Left ventricle myocardium inferior (tissue), 1 donor: ENCODE measurements at places on chromosomes 3 and 15. TPM values are rescaled to one million over a fixed set of nuclear protein-coding genes. Genes with fewer than 3 reads are reported as not detected.

CFAP44 gene
- total RNA-seq, result 1.5 TPM

SLC9C1 gene
- 1.3 TPM for total RNA-seq

SUCNR1 gene
- total RNA-seq, result 0.30 TPM

SEMA3G gene
- 9.2 TPM for total RNA-seq

TGM4 gene
- total RNA-seq, result not detected

GRM7 gene
- not detected for total RNA-seq

CCR1 gene
- 2.0 TPM for total RNA-seq

HCLS1 gene
- total RNA-seq, result 8.7 TPM

CLDN16 gene
- total RNA-seq, result not detected

ASB14 gene
- total RNA-seq, result 23.3 TPM

BCL2A1 gene
- total RNA-seq, result 0.30 TPM

CHSY1 gene
- total RNA-seq, result 15.1 TPM

IGSF11 gene
- total RNA-seq, result 2.1 TPM

DNA sequence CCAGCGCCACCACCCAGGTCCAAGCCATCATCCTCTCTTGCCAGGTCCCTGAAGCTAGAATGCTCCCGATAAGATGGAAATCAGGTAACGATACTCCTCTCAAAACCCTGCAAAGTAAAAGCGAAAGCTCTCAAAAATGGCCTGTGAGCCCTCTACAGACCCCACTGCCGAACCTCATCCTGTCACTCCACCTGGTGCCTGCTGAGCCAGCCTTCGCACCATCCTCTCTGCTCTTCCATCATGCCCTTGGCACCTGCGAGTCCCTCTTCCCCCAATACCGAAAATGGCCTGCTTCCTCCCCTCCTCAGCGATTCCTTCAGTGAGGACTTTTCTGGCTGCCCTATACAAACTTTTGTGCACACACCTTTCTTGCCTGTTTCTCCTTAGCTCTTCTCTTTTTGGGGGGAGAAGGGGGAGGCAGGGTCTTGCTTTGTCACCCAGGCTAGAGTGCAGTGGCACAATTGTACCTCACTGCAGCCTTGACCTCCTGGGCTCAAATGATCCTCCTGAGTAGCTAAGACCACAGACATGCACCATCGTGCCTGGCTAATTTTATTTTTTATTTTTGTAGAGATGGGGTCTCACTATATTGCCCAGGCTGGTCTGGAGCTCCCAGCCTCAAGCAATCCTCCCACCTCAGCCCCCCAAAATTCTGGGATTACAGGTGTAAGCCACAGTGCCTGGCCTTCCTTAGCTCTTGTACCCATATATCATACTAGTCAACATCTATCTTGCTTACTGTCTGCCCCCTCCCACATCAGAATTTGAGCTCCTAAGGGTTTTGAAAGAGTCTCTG is 3.0 kb downstream of the IDH2 start:
- no peak for DNase-seq

- no peak for DNase-seq
Measured at GRCh38 chr15:51775967-51776816, 24.8 kb downstream of the TMOD2 start.

DNA sequence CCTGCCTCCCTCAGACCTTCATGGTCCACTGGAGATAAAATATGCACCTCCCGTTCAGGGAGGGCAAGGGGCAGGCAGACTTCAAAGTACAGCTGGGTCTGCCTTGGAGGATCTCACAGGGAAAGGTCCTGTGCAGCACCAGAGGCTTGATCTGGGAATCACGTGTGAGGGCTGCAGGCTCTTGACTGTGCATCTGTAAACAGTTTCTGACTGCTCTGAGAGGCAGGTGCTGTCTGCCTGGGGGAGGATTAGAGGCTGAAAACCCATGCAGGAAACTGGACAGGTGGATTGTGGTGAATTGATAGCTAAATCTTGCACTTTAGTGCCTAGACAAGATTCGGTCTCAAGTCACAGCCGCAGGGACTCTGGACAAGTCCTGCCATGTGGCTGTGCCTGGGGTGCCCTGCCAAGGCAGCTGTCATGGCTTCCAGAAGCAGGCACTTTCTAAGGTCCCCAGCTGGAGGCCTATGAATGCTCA is 239.3 kb downstream of the EPHB1 start:
- DNase-seq, result no peak

- no peak for DNase-seq
Measured at GRCh38 chr15:55917881-55918296, 75.5 kb downstream of the NEDD4 start.

- DNase-seq, result no peak
Measured at GRCh38 chr3:25235466-25235865, 192.6 kb upstream of the RARB start.

GRCh38 chr3:66492672-66493071 is 8.2 kb downstream of the LRIG1 start:
- DNase-seq, result no peak

- no peak for DNase-seq
Measured at GRCh38 chr15:40146037-40146436, 14.8 kb upstream of the BUB1B start.

GRCh38 chr3:163218336-163218735 is 1721.7 kb downstream of the OTOL1 start:
- no peak for DNase-seq

DNA sequence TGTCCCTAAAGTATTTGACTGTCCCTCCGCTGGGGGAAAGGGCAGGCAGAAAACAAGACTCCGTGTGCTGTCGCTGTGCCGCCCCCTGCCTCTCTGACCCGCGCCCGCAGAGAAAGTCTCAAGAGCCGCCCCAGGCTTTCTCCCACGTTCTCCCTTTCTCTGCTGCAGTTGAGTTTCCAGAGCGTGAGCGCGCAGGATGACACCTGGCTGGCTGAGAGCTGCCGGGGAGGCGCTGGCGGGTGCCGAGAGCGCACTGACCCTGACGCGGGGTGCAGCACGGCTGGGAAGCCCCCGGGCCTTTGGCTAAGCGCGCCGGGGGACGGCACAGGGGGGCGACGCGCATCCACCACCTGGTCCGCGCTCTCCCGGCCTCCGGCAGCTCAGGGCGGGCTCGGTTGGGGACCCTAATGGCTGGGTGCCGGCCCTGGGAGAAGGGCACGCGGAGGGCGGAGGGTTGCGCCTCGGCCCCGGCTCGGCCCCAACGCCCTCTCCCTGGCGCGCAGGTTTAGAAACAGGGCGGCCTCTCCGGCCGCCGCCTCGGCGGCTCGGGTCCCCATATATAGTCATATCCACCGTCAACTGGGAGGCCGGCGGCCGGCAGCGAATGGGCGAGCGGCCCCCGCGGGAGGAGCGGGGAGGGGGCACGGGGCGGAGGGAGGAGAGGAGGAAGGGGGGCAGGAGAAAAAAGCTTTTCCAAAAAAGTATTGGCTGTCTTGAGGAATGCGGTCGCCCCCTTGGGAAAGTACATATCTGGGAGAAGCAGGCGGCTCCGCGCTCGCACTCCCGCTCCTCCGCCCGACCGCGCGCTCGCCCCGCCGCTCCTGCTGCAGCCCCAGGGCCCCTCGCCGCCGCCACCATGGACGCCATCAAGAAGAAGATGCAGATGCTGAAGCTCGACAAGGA is at the start of gene TPM1:
Gene TPM1 (plus strand): TSS at position 774 of the 903 bp plus-strand sequence. CDS start 83 bp downstream, at position 857.
- DNase-seq, result peak; percentile 88

DNA sequence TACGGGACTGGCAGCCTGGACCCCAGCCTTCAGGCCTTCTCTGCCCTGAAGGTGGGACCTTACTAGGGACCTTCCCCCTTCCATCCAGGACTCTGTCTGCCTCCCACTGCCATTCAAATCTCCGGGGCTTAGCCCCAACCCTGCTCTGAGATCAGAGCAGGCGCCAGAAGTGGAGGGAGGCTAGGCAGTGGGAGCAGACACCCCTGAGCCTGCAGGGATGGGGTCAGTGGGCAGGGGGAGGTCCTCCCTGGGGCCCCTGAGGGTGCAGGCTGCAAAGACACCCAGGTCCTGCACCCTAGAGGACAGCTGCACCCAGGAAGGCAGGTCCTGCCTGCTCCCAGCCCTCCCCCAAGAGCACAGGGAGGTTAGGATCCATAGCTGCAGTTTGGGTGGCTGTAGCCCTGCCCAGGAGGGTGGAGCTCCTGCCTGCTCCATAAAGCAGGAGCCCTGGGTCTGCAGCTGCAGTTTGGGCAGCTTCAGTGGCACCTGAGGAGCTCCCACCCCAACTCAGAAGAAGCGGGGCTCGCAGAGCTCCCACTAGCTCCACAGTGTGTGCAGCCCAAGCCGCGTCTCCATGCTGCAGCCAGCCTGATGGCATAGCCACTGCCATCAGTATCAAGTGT is 8.1 kb upstream of the POC1A start:
- no peak for DNase-seq

- no peak for DNase-seq
Measured at GRCh38 chr3:134630506-134630905, 20.3 kb downstream of the KY start.

- no peak for DNase-seq
Measured at GRCh38 chr3:180275176-180275575, 238.4 kb upstream of the PEX5L start.

GRCh38 chr15:77713281-77713680 is 80.6 kb upstream of the LINGO1 start:
- no peak for DNase-seq

GRCh38 chr15:84398763-84399701 is 163.5 kb downstream of the GOLGA6L4 start:
- no peak for DNase-seq

DNA sequence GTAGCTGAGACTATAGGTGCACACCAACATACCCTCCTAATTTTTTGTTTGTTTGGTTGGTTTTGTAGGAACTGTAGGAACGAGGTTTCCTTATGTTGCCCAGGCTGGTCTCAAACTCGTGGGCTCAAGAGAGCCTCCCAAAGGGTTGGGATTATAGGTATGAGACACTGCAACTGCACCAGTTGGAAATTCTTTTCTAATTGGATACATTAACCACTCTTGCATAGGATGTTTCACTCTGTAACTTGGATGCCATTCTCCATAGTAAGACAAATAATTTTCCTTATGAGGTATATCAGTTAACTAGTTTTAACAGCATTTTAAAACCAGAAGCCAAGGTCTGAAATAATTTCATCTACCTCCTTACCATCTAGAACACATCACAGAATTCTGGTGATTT is 6.7 kb upstream of the ALCAM start:
- DNase-seq, result no peak

GRCh38 chr3:147410116-147410525 is 956 bp downstream of the ZIC1 start:
- no peak for DNase-seq

- peak; percentile 53 for DNase-seq
Measured at GRCh38 chr3:133895208-133896001, at the start of gene RAB6B. Gene RAB6B (minus strand): TSS chr3:133895882. CDS start chr3:133895466, 416 bp downstream.

DNA sequence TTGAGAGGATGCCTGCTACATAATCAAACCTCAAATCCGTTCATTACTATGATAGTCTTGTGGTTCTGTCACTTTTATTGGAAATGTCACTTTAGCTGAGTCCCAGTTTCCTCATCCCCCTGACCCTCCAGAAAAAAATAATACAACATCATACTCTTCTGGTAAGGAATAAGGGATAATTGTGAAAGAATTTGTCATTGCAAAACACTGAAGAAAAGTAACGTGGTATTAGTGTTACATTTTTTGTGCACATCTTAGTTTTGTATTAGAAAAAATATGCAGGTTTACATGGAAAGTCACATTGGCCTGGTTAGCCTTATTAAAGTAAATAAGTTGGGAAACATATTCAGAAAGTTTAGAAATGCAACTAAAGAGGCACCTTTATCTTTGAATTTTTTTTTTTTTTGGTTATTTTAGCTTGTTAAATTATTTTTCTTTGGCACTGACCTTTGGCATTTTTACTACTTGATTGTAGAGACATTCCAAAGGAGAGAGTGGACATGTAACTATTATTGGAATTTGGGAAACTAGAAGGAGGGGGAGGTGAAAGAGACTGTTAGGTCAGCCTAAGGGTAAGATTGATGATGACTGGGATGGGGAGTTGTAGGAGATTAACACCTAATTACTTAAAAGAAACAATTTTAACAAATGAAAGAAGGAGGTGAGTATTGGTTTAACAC is 462.2 kb upstream of the RARB start:
- DNase-seq, result no peak

DNA sequence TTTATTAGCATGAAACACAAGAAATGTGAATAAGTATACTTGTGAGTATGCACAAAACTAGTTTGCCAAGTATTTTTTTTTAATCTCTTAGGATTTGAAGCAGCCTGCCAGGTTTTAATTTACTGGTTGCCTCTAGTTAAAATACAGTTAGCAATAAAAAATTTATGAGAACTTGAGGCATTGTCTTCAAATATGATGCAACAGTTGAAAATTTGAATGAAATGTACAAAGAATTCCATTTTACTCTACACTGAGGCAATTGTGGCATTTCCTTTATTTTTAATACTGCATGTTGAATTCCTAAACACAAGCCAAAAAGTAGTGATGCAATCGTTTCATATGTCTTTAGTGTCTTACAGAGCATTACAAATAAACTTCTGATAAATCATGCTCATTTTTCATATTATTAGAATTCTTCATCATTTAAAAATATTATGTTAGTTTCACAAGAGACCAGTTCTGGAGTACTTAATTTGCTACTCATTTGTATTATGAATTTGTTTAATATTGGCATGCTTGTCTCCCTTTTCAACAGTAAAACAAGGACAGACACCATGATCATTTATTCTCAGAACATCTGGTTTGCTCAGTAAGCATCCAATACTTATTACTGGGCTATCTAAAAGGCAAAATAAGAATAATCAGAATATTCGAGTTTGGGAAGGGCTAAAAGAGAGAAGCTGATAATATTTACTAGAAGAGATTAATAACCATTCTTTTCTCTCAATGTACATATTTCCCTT is 124.8 kb upstream of the PTX3 start:
- DNase-seq, result no peak

GRCh38 chr3:46953234-46954010 is 23.1 kb downstream of the CCDC12 start:
- no peak for DNase-seq
